ENCODE measurements at places on chromosomes 2 and 18.

DNA sequence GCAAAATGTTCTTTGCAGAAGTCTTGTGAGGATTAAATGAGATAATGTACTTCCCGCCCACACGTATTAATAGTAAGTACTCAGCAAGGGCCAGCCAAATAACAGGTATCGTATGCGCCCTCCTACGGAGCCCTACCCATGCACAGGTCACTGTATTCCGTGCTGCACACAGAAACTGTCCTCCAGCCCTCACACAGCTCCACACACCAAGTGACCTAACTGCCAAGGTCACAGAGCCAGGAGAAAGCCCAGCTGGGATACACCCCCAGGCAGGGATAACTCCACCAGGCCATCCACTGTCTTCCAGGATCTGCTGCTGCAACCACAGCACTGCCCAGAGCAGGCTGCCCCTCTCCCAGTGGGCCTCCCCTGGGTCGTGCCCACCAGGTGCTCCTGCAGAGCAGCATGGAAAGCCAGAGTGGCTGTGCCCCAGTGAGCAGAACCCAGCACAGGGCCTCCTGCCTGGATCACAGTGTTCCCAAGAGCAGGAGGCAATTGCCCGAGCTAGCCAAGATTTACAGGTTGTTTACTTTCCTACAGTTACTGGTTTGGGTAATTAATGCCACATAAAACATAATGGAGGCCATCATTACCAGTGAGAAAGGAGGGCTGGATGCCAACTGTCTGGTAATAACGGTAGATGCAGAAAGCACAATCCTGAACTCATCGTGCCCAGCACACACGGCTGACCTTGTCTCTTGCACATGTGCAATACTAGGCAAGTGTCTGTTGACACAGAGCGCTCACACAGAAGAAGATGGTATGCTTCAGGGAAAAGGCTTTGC is 24.4 kb downstream of the TFCP2L1 start:
- no peaks in the 10 kb centered on the region for H3K36me3 ChIP-seq
- H3K27ac ChIP-seq: no peak overlapping the region
- peaks cover 2% of the 10 kb centered on the region for H3K4me1 ChIP-seq

DNA sequence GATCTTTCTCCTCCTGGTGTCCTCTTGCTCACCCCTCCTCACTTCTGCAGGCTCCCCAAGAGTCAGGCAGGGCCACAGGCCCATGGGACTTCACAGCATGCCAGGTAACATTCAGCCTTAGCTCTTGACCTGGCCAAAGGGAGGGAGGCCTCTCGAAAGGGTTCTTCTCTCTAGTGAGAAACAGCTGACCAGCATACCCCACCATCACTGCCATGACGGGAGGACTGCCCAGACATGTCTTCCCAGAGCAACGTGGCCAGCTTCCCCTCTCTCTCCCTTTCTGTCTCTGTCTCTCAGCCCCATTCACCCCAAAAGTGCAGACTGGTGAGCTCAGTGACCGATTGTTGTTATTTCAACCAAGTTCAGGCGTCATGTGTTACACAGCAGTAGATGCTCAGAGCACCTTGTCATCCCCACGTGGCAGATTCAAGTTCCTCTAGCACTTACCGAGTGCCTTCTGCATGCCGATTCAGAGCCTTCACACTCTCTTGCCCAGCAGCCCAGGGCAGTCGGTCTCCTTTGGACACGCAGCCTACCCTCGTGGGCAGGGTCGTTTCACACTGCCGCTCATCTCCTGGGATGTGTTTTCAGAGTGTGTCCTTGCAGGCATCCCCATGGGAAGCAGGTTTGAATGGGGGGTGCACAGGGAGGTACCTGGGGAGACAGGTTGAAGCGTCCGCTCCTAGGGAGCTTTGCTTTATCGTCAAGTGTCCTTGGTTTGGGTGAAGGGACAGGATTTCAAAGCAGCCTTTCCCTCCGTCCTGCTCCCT is 259.9 kb downstream of the NDUFA10 start:
- no peaks in the 10 kb centered on the region for H3K4me1 ChIP-seq
- no peak overlapping the region for H3K4me3 ChIP-seq
- DNase-seq: no peak
- no peaks in the 10 kb centered on the region for H3K36me3 ChIP-seq

DNA sequence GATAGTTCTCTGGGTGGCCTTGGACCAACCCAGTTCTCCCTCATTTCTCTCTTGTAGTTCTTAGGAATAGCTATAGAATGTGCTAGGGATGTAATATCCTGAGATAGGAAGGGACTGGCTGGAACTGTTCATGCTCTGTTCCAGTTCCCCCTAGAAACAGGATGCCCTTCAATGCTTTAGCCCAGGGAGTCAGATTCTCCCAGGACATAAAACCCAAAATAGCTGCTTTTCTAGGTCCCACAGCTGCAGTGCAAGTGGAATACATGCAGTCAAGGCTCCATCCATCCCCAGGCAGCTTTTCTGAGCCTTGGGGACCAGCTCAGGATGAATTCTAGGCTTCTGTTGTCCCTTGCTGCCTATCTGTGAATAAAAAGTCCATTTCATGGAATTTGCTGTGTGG is 257.3 kb upstream of the CTAGE1 start:
- no peaks in the 10 kb centered on the region for H3K4me1 ChIP-seq
- H3K27ac ChIP-seq: no peak overlapping the region
- no peak for DNase-seq
- no peaks in the 10 kb centered on the region for H3K36me3 ChIP-seq
- no peak overlapping the region for H3K4me3 ChIP-seq

DNA sequence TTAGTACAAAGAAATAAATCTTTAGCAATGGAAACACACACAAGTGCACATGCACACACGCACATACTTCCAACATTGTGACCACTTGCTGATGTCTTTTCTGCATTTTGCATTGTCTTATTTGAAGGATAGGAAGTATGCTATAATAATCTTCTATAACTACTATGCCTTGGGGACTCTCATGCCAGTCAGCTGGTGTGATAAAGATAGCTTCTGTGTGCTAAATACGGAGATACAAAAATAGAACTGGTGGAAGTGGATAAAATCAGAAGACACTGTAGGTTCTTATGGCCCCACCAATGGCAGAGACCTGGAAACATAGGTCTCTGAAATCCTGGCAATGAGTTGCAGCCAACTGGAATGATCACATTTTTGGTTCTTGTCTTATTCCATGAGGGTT is 31.5 kb upstream of the RASGRP3 start:
- H3K36me3 ChIP-seq: no peaks in the 10 kb centered on the region
- H3K4me1 ChIP-seq: peaks cover 2% of the 10 kb centered on the region
- no peak overlapping the region for H3K27ac ChIP-seq
- H3K27me3 ChIP-seq: no peaks in the 10 kb centered on the region
- no peak overlapping the region for H3K4me3 ChIP-seq

- H3K4me3 ChIP-seq: no peak overlapping the region
- H3K27ac ChIP-seq: no peak overlapping the region
- peaks cover 16% of the 10 kb centered on the region for H3K27me3 ChIP-seq
- DNase-seq: no peak
- no peaks in the 10 kb centered on the region for H3K4me1 ChIP-seq
These were observed 73.6 kb downstream of the CYBRD1 start for GRCh38 chr2:171595896-171596295.

GRCh38 chr2:134118279-134119116 is 135.4 kb upstream of the MGAT5 start:
- peaks cover 14% of the 10 kb centered on the region for H3K27me3 ChIP-seq
- H3K27ac ChIP-seq: peak overlapping the region; percentile 92
- peak overlapping the region; percentile 84 for H3K4me3 ChIP-seq
- DNase-seq: peak; percentile 87
- H3K36me3 ChIP-seq: peaks cover 3% of the 10 kb centered on the region

- peaks cover 44% of the 10 kb centered on the region for H3K27me3 ChIP-seq
- no peak overlapping the region for H3K27ac ChIP-seq
- peak overlapping the region; percentile 75 for H3K4me3 ChIP-seq
- DNase-seq: no peak
- H3K4me1 ChIP-seq: peaks cover 21% of the 10 kb centered on the region
- peaks cover 3% of the 10 kb centered on the region for H3K36me3 ChIP-seq
These were observed 1.0 kb upstream of the TCF4 start for GRCh38 chr18:55588870-55589595.

- DNase-seq: no peak
- no peaks in the 10 kb centered on the region for H3K4me1 ChIP-seq
- no peak overlapping the region for H3K4me3 ChIP-seq
- no peaks in the 10 kb centered on the region for H3K36me3 ChIP-seq
These were observed 490.4 kb upstream of the FANCL start for GRCh38 chr2:58731488-58731869.

- H3K4me1 ChIP-seq: peaks cover 14% of the 10 kb centered on the region
- no peak for DNase-seq
- peaks cover 54% of the 10 kb centered on the region for H3K36me3 ChIP-seq
- H3K4me3 ChIP-seq: no peak overlapping the region
- no peak overlapping the region for H3K27ac ChIP-seq
- no peaks in the 10 kb centered on the region for H3K27me3 ChIP-seq
These were observed 18.6 kb downstream of the HIBCH start for GRCh38 chr2:190301032-190301431.

- no peaks in the 10 kb centered on the region for H3K36me3 ChIP-seq
- no peaks in the 10 kb centered on the region for H3K4me1 ChIP-seq
- peaks cover 4% of the 10 kb centered on the region for H3K27me3 ChIP-seq
- DNase-seq: no peak
These were observed 96.9 kb downstream of the TSHZ1 start for GRCh38 chr18:75307530-75307929.

DNA sequence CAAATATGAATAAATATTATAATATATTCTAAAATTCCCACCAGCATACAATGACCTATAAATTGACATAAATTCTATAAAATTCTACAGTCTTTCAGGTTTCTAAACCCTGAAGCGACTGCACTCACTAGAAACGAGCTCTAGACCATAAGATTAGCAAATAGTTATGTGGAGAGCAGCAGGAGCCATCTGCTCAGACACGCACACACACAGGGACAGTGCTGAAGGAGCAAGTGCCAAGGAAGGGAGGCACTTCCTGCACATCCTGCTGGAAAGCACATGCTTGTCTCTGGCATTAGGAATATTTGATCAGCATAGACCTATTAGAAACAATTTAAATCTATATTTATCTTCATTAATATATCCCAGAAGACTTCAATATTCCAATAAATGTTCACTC is 713.9 kb upstream of the CDH2 start:
- no peaks in the 10 kb centered on the region for H3K27me3 ChIP-seq
- H3K4me3 ChIP-seq: no peak overlapping the region
- no peaks in the 10 kb centered on the region for H3K4me1 ChIP-seq
- DNase-seq: no peak
- H3K27ac ChIP-seq: no peak overlapping the region

DNA sequence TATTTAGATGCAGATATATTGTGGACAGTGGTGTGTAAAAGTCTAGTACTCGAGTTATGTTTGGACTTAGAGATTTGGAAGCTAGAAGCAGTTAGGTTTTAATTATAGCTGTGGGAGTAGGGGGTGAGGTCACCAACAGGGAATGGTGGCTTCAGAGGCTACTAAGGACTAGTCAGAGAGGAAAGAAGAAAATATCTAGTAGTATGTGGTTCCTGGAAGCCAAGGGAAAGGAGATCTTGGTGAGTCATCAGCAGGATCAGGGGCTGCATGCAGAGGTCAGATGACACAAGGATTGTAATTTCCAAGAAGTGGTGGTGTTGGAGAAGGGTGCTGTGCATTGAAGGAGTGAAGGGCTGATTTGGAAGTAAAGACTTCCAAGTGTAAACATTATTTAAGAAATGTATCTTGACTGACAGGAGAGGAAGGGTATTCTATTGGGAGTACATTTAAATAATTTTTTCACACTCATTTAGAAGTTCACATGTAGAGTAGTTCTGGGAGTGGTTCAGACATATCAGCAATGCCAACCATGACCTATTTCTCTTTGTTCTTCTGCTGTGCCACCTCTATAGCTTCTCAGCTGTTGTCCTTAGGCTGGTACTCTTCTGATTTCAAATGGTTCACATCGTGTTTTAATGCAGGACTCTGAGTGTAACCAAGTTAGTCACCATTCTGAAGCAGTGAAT is 59.1 kb downstream of the ACSL3 start:
- no peak overlapping the region for H3K27ac ChIP-seq
- H3K27me3 ChIP-seq: no peaks in the 10 kb centered on the region
- no peak for DNase-seq
- H3K4me3 ChIP-seq: no peak overlapping the region
- no peaks in the 10 kb centered on the region for H3K4me1 ChIP-seq

DNA sequence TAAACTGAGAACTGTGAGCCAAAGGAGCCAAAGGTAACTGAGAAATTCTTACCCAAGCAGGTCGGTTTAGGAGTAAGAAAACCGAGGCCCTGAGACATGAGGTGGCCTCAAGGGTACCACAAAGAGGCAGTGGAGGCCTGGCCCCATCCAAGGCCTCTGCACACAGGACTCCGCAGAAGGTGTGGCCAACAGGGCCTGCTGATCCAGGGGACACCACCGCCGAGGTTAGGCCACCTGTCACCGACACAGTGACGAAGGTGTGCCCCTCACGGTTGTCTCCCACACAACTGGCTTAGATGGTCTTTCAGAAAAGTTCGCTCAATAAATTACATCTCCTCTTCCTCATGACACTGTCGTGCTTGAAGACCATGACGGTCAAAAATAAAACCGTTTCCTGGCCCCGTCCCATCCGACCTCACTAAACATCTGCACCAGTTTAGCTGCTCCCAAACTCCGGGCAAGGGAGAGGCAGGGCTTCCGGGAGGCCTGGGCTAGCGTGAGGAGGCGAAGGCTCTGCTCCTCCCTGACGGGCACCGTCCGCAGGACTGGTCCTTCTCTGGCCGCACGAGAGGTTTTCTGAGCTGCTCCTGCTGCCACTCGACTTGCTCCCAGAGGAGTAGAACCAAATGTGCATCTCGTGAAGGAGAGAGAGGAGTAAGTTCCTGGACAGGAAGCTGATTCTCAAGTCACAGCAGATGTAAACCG is 442.0 kb downstream of the EIPR1 start:
- H3K4me3 ChIP-seq: no peak overlapping the region
- no peak overlapping the region for H3K27ac ChIP-seq
- H3K36me3 ChIP-seq: no peaks in the 10 kb centered on the region
- H3K27me3 ChIP-seq: no peaks in the 10 kb centered on the region
- no peak for DNase-seq

DNA sequence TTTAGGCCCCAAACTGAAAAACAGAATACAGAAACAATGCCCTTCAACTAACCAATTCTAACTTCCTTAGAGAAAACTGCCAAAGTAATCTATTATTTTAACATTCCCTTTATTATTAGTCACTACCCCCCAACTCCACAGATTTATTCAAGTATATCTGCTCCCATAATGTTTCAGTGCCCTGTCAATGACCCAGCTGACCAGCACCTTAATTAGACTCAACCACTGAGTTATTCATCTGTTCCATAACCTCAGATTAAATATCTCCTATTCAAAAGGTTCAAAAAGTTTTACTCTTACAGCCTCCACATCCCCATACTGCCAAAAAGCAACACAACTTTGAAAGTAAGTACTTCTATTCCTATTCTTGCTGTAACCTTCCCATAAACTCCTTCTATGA is 202.4 kb downstream of the EXOC6B start:
- H3K4me3 ChIP-seq: no peak overlapping the region
- no peak overlapping the region for H3K27ac ChIP-seq
- no peaks in the 10 kb centered on the region for H3K36me3 ChIP-seq
- no peaks in the 10 kb centered on the region for H3K4me1 ChIP-seq
- H3K27me3 ChIP-seq: no peaks in the 10 kb centered on the region
